ENCODE measurements at places on chromosomes 5 and 9.

DNA sequence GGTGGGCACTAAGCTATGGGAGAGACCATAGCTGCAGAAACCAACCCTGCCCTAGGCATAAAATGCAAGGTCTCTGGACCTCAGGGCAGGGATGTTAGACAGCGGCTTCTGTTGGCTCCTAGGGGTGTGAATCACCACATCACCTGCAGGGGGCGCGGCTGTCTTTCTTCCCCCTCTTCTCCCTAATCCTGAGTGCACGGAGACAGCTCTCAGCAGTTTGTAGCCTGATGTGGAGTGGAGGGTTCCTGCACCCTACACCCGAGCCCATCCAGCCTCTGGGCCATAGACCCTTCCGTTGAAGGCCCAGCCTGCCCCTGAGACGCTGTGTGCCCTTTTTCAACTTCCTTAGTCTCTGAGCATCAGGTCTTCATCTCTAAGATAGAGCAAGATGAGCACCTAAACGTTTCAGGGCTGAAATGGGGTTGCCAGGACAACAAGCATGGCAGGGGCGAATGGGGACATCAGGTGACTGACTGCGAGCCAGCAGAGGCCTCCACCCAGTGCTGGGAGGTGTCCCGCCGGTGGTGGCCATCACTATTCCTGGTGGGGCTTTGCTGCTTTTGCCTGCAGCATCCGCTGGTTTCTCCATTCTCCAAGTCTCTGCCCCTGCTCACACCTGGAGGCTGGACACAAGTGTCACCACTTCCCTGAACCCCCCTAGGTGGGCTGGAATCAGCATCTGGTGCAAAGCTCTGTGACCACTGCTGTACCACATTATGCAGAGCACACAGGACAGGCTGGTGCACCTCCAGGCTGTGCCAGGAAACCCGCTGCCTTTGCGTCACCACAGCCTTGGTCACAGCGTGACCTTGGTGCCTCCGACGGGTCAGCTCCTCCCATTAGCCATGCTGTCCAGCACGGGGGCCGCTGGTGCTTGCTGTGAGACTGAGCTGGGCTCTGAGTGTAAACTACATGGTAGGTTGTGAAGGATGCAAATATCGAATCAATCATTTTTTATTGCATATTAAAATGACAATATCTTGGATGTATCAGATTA, 2.5 kb upstream of the SEC16A start:
- DNase-seq, result peak; percentile 89

DNA sequence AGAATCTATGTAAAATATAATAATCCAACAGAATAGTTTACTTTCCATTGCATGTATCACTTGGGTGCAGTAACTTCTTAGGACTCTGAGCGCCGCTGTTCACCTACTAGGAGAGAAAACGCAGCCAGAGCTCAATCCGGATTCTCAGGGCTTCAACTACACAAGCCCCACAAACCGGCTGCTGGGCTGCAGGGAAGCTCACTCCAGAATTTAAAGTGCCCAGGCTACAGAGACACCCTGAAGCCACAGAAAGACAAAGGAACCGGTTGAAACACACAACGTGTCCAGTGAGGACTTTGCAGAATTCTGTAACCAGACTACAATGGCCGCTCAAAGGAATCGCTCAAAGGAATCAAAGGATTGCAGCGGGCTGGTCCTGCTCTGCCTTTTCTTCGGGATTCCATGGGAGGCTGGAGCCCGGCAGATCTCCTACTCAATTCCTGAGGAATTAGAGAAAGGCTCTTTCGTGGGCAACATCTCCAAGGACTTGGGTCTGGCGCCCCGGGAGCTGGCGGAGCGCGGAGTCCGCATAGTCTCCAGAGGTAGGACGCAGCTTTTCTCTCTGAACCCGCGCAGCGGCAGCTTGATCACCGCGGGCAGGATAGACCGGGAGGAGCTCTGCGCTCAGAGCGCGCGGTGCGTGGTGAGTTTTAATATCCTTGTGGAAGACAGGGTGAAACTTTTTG, at the start of gene PCDHGA10:
TSS of gene PCDHGA10 (plus strand) at position 134 of the 686 bp plus-strand sequence. CDS start at position 323, 189 bp downstream.
- DNase-seq, result peak; percentile 58

DNA sequence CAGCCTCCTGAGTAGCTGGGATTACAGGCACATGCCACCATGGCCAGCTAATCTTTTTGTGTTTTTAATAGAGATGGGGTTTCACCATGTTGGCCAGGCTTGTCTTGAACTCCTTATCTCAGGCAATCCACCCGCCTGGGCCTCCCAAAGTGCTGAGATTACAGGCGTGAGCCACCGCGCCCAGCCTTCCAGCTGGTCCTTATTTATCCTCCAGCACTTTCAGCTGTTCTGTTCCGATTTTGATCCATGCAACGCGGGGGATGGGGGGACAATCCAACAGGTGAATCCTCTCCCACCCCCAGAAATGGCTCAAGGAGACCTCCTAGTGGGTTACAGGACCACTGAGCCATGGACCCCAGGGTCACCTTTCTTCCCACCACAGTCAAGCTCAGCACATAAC, 14.7 kb upstream of the CDKN2AIPNL start:
- DNase-seq, result no peak

DNA sequence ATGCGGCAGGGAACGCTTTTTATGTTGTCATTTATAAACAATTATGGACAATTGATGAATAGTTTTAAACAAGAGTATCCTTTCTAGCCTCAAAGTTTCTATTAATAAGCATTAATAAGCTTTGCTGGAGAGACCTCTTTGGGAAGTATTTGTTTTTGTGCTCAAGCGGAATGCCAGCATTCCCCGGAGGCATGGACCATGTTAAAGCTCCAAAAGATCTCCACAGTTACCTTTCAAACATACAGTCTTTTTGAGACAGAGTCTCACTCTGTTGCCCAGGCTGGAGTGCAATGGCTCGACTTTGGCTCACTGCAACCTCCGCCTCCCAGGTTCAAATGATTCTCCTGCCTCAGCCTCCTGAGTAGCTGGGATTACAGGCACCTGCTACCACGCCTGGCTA, 9.6 kb downstream of the MSANTD3 start:
- DNase-seq, result no peak

GRCh38 chr9:82242285-82242963, 253.9 kb downstream of the SPATA31D1 start:
- no peak for DNase-seq

DNA sequence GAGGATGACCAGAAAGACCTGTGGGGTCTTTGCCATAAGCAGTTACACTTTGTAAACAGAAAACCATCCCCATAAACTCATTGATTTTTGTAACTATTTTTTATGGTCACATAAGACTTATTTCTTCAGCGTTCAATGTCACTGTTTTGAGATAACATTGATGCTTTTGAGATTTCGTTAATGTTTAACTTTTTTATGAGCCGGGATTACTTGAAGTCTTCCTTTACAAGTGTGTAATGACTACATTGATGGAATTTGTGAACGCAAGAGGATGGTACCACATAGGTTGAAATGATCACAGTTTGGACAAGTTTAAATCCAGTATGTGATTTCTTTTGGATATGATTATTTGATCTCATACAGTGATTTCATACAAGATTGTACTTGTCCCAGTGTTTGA, 1.8 kb downstream of the SLC12A2 start:
- no peak for DNase-seq

DNA sequence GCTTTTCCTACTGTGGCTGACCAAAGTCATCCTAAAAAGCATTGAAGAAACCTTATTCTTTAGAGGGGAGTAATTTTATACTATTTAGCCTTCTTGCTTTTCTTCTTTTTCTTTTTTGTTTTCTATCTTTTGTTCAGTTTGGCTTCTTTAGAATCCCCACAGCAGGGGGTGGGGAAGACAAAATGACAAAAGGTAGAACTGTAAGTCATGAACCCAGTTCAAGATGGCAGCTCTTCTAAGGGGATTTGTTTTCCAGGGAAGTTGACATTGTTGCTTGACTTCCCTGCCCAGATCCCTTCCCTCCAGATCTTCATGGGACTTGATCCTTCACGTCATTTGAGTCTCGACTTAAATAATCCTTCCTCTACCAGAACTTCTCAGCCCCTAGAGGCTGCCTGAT, 692.4 kb upstream of the DMAC1 start:
- DNase-seq, result no peak

DNA sequence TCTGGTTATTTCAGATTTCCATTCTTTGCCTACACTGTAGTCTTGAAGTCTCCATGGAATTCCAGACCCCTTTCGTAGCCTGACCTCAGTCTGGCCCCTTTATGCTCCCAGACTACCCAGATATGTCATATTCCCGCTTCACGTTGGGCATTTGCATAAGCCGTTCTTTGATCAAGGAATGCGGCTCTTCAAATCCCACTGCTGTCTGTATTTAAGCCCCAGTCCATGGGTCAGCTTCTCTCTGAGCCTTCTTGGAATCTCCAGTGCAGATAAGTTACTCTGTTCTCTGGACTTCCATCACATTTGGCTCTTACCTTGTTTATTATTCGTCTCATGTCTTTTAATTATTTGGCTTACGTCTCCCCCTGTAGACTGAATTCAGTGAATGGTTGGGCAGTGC, 97.4 kb downstream of the PARP8 start:
- DNase-seq, result no peak

DNA sequence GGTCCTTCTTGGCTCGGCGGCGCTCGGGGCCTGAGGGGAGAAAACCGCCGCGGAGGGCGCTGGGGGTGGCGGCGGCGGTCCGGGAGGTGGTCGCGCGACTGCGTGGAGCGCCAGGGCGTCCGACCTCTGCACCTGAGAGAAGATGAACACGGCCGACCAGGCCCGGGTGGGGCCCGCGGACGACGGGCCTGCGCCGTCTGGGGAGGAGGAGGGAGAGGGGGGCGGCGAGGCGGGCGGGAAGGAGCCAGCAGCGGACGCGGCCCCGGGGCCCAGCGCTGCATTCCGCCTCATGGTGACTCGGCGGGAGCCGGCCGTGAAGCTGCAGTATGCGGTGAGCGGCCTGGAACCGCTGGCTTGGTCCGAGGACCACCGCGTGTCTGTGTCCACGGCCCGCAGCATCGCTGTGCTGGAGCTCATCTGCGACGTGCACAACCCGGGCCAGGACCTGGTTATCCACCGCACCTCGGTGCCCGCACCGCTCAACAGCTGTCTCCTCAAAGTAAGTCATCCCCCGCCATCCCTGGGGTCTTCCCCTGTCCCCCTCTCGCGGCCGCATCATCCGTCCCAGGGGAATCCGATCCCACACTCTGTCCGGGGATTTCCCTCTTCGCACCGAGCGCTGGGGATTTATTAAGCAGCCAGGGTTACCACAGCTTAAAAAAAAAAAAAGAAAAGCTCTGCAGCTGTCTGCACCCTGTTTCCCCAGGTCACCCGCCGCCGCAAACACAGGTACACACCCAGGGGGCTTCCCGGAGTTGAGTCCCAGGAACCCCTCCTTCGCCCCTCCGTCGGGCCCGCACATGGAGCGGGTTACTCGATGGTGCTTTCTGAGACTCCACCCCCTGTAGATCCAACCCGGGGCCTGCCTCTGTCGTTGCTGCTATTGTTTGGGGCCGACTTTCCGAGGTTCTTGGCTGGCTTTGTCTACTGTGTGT, at the start of gene GTF3C4:
TSS of gene GTF3C4 (plus strand) at position 8 of the 935 bp plus-strand sequence. CDS start at position 143, 135 bp downstream.
- DNase-seq, result peak; percentile 52

GRCh38 chr5:344668-345067, 23.2 kb downstream of the AHRR start:
- DNase-seq, result no peak

GRCh38 chr9:28820741-28821140, 1247.5 kb upstream of the C9orf72 start:
- DNase-seq, result no peak

- peak; percentile 79 for DNase-seq
Measured at GRCh38 chr5:139847790-139848507, 52.3 kb downstream of the PSD2 start.

GRCh38 chr5:34667705-34668104, 11.6 kb downstream of the RAI14 start:
- DNase-seq, result no peak
